ENCODE measurements at places on chromosomes 16 and 17.

DNA sequence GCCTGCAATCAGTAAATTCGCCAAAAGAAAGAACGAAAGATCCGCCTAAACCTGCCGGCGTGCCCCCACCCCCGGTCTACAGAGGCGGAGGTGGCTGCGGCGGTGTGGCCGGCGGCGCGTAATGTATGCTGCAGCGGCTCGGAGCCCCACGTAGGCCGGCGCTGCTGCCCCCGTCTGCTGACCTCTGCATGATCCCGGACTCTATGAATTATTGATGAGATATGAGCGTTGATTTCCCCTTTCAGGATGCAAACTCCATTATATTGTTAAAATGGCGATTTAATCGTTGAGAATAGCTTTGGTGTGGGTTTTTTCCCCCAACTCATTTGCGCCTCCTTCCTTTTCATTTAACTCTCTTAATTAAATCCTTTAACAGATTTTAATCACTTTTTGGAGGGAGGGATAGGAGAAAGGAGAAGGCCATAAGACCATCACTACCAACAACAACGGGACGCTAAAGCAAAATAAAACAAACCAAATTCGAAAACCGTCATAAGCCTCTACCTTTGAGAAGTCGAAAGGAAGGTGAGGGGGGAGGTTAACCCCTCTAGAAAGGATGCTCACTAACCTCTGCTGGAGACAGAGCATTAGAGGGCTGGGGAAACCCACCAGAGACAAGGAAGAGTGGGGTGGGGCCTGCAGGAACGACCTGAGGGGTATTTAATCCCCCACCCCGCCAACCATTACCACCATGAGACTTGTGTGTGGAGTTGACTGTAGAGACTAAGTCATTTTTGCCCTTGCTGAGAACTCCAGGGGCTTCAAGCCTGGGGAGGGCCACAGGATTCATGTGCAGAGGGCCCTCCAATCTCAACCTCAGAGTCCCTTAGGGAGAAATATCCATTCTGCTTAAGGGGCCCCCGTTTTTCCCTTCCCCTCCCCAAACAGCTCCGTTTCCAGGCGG lies 3.4 kb downstream of the HOXB3 start:
- no peak for DNase-seq

DNA sequence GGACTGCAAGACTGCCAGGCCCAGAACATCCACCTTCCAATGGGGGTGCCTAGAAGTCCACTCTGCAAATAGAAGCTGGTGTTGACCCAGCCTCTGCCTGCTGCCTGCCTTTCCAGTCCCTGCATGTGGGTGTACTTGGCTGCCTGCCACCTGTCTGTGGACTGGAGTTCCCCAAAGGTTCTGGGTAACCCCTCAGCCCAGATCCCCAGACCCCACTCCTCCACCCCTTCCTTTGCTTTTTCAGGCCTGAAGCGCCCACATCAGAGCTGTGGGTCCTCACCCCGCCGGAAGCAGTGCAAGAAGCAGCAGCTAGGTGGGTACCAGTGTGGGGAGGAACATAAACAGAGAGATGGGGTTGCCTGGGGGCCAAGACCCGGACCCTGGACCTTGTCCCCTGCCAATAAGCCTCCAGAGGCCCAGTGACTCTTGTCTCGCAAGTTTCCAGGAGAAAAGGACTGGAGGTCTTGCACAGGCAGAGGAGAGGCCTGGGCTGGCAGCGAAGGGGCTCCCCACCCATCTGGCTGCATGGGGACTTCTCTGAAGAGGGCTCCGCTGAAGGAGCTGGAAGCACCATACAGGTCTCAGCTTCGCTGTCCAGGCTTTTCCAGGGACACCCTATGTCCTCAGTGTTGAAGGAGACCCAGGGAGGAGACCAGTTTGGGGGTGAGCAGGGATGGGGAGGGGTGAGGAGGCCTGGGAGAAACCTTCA lies 34.3 kb downstream of the NLRC5 start:
- DNase-seq, result no peak

DNA sequence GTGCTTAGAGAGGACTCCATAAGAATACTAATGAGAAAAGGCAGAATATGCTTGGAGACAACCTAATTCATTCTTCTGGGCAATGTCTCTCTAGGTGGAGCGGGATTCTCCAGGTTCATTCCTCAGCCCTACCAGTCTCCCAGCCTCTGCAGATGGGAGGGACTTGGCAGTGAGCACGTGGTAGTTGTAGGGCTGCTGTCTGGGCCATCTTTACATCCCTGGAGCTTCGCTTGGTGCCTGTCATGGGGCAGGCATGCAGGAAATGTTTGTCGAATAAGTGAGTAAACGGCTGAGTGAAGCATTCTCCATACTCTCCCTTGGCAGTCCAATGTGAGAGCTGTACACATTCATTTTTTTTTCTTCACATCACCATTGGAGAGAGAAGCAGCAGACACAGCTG lies 387.5 kb downstream of the UTP18 start:
- no peak for DNase-seq

DNA sequence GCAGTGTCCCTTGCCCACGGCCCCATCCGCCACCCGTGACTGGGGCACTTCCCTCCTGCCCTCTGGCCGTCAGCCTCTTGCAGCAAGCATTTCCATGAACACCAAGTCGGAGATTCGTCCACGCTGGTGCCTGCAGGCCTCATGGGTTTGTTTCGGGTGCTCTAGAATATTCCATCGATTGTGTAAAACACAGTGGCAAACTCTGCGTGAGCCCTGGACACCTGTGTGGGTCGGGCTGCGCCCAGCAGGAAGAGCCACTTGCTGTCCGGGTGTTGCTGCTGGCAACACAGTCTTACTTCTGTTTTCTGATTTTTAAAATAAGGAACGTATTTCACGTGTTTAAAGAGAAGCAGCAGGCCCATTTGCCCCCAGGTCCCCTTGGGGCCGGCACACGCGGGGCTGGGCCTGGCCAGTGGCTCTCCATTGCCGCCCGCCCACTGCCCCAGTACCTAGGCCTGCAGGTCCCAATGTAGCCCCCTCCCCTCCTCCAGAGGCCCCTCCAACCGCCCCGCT lies 10.0 kb downstream of the CYBC1 start:
- DNase-seq, result no peak

DNA sequence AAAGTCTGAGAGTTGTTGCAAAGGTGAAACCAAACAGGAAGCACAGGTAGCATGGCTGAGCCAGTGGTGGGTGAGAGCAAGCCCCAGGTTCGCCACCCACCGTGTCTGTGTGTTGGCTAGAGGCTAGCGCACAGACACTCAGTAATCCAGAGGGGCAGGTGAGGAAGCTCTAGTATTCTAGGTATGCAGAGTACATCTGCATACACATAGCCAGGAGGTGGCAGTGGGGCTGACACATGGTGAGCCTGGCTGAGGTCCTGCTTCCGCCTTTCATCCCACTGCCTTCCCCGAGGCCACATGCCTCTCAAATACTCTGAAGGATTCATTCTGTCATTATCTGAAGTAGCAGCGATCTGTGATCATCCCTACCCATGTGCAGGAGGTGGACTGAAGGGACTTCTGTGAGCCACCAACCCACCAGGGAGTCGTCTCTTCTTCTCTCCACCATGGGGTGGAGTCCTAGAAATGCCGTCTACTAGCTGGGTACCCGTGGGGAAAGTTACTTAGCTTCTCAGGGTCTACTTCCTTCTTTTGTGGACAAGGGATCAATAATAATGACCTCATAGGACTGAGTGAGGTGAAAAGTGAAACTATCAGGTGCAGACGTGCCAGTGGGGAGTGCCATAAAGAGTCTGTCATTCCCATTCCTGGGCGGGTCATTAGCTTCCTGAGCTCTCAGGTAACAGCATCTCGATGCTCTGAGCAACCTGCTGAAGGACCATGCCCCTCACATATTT lies 36.0 kb upstream of the ICAM2 start:
- DNase-seq, result no peak

GRCh38 chr17:43628089-43628650 lies 33.6 kb downstream of the MEOX1 start:
- no peak for DNase-seq

DNA sequence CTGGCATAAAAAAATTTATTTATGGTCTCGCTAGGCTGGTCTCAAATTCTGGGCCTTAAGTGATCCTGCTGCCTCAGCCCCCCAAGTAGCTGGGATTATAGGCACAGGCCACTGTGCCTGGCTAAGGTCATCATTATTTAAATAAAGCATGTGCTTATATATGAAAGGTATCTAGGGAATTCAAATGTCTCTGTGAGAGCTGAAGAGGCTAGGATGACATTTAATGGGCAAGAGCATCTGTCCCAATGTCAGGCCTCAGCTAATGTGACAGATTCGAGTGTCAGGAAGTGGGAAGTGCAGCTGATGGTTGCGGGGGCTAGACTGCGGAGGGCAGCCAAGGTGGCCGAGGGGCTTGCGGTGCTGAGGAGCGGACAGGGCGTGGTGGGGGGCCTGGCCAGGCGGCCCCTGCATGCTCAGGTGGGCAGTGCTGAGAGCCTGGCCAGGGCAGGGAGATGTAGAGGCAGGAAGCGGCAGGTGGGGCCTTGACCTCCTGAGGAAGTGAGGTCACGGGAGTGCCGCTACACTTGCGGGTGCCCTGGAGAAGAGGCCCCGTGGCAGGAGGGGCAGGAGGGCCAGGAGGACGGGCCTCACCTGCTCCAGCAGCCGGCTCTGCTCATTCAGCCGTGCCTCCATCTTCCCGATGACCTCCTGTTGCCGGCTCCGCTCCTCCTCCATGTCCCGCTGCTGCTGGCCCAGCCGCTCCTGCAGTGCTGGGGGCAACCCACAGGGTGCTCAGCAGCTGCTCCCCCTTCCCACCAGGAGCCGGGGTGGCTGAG lies 12.6 kb upstream of the MRPL38 start:
- DNase-seq, result no peak

DNA sequence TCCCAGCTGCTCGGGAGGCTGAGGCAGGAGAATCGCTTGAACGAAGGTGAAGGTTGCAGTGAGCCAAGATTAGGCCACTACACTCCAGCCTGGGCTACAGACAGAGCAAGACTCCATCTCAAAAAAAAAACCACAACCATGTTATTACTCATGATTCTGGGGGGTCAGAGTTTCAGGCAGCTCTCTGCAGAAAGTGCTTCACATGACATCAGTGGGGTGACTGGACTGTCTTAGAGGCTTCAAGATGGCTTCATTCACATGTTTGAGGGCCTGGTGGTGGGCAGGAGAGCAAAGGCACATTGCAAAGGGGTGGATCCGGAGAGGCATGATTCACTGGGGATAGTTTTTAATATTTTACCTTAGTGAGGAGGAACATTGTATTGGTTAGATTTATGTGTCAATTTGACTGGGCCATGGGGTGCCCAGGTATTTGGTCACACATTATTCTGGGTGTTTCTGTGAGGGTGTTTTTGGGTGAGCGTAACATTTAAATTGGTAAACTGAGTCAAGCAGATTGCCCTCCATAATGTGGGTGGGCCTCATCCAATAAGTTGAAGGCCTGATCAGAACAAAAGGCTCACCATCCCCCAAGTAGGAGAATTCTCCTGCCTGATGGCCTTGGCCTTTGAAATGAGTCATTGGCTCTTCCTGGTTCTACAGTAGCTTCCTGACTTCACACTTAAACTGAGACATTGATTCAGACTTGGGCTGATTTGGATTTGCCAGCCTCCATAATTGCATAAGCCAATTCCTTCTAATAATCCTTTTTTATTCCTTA lies 109.8 kb downstream of the GOSR1 start:
- DNase-seq, result peak; percentile 73

DNA sequence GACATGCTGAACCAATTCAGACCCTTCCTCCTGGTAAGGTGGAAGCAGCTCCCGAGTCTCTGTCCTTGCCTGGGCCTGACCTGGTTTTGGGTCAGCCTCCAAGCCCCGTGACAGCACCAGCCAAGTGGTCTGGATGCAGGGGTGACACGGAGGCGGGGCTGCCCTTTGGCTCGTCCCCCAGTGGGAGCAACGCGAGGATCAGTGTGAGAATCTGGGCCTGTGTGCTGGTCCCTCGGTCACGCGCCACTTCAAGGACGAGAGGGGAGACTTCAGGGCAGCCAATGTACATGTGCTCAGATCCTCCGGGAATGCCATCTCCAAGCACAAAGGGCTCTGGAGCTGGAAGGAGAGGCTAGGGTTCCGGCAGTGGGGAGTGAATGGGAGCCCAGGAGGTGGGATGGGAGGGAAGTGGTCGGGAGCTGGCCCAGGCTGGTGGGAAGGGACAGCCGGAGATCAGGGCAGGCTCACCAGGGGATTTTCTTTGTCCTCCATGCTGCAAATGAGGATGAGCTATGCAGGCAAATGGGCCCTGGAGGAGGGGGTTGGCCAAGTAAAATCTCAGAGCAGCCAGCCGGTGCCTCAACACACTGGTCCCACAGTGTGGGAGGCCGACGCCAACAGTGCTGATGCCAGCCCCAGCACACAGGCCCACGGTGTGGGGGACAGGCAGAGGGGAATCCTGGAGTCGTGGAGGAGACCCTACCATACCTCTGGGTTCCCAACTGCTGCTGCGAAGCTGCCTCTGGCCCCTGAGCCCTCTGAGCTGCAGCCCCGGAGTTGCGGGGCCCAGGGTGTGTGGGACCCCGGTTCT lies 4.2 kb upstream of the NDRG4 start:
- no peak for DNase-seq

- peak; percentile 86 for DNase-seq
These were observed 5.1 kb upstream of the NME4 start for GRCh38 chr16:391885-392335.

GRCh38 chr17:67260170-67260987 lies 15.4 kb upstream of the HELZ start:
- DNase-seq, result peak; percentile 46

GRCh38 chr17:41965694-41966462 lies 717 bp upstream of the CNP start:
- peak; percentile 65 for DNase-seq

- DNase-seq, result no peak
These were observed 3.3 kb upstream of the CA7 start for GRCh38 chr16:66840883-66841282.

- no peak for DNase-seq
These were observed 209.0 kb downstream of the NTN1 start for GRCh38 chr17:9230346-9230745.

DNA sequence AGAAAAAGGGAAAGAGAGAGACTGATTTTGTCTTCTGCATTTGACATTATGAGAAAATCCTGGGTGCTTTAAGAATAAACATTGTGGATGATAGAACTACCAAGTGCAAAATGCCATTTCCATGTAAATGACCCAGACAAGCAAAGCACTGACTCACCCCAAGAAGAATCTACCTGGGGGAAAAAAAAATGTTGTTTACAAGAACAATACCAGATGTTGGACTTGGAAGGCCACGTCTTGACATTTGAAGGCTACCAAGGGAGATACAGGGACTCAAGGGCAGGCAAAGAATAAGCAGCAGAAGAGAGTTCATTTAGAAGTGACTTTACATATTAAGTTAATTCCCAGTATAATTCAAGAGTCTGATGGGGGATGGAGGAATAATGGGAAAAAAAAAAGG lies 125.3 kb downstream of the TMEM114 start:
- no peak for DNase-seq

GRCh38 chr17:12415031-12415430 lies 250.7 kb upstream of the MYOCD start:
- DNase-seq, result no peak

- DNase-seq, result no peak
These were observed 56.2 kb downstream of the PRMT7 start for GRCh38 chr16:68367030-68367429.

DNA sequence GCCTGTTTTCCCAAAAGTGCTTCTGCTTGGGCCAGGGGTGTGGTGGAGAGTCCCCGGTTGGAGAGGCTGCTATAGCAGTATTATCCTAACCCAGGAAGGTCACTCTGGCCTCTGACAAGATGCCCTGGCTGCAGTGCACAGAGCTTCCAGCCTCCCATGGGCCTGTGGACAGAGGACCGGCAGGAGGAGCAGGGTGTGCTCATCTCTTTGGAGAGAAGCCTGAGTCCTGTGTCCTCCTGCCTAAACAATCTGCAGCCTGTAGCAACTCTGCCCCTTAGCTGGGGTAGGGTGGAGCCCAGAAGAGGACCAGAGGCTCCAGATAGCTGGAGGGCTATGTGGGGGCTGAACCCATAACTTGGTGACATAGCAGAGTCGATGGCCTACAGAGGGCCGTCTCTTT lies 78.0 kb downstream of the MPRIP start:
- no peak for DNase-seq
